Epithelial cell of esophagus (primary cell): ENCODE measurements at places on chromosomes 2 and 18.

DNA sequence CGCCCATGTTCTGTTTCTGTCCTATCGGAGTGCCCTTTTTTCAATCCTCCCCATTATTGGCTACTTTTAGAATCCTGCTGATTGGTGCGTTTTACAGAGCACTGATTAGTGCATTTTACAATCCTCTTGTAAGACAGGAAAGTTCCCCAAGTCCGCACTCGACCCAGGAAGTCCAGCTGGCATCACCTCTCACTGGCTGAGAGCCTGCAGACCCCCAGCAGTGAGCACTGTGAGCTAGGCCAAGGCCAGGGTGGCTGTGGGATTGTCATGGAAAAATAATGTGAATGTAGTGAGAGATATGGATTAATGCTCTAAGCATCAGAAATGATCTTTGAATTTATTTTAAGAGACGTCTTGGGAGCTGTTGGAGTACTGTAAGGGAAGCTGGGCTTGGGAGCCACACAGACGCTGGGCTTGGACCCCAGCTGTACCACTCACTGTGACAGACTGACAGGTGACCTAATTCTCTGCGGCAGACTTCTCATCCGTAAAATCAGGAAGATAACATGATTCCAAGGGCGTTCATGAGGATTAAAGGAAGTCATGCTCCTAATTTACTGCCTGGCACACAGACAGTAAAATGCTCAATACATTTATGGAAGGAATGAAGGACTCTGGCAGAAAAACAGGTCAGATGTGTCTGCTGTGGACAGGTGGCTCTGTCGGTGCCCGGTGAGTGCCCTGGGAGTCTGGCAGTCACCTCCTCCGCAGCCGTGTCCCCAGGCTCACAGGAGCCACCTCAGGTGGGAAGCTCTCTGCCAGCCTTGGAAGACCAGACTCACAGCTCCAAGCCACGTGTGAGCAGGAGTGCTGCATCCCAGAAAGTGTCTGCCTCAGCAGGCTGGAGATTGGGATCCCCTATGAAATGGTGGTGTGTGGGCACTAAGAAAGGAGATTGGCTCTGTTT lies 105.5 kb downstream of the FAM168B start:
- DNase-seq, result no peak

DNA sequence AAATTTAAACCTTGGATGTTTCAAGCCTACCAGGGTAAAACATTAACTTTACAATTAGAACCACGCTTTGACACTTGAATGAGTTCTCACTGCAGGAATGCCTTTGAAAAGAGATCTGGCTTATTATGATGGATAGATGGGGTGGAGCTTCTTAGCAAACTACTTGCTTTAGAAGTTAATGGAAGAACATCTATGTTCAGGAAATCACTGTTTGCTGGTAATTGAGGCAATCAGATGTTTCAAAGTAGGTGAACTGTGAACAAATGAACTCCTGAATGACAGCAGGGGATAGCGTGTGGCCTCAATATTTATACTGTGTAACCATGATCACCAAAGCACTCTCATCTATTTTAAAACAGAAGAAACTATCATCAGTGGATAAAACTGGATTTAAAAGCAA lies 383.6 kb downstream of the PIK3C3 start:
- DNase-seq, result no peak

- peak; percentile 56 for DNase-seq
Measured at GRCh38 chr2:152814475-152815030, 96.1 kb downstream of the ARL6IP6 start.

GRCh38 chr2:43469713-43470112 lies 126.1 kb downstream of the THADA start:
- DNase-seq, result no peak

DNA sequence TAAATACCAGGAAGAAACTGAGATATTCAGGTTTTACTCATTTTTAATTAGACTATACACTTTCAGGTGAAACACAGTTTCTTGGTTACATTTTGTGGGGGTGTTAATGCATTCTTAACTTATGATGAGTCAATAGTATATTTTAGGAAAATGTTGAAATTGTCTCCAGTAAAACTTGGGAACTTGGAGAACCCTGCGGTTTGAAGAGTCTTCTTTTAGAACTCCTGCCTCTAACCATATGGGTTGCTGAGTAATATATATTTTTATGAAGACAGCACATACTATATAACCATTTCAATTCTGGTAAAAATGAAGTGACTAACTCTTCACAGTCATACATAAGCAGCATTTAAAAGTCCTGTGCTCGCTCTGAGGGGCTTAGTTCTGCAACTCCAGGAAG lies 308.2 kb upstream of the LRATD1 start:
- no peak for DNase-seq

- no peak for DNase-seq
Measured at GRCh38 chr2:202005272-202005887, 28.3 kb upstream of the FZD7 start.

GRCh38 chr2:240170354-240170735 lies 29.9 kb upstream of the OTOS start:
- DNase-seq, result no peak
